Fibroblast of mammary gland (primary cell): ENCODE measurements at places on chromosomes 3 and 15.

DNA sequence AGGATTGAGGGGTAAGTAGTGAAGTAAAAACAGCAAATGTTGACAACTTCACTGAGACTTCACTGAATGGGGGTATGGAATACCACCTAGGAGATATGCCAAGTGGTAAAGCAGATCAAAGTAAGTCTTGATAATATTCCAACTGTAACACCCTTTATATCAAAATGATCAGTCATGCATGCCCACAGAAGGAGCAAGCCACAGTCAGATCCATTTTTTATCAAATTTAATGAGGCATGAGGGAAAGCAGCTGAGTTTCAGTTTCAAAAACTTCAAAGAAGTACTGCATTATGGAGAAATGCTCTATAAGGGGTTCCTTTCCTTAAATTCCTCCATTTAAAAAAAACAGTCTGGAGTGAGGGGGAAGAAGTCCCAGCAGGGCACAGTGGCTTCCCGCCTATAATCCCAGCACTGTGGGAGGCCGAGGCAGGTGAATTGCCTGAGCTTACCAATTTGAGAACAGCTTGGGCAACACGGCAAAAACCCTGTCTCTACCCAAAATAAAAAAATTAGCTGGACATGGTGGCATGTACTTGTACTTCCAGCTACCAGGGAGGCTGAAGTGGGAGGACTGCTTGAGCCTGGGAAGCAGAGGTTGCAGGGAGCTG lies 56.9 kb downstream of the TJP1 start:
- DNase-seq, result no peak

- no peak for DNase-seq
These were observed 152.9 kb upstream of the RBMS3 start for GRCh38 chr3:29128001-29128400.

GRCh38 chr3:60955034-60955433 lies 296.2 kb downstream of the FHIT start:
- no peak for DNase-seq

DNA sequence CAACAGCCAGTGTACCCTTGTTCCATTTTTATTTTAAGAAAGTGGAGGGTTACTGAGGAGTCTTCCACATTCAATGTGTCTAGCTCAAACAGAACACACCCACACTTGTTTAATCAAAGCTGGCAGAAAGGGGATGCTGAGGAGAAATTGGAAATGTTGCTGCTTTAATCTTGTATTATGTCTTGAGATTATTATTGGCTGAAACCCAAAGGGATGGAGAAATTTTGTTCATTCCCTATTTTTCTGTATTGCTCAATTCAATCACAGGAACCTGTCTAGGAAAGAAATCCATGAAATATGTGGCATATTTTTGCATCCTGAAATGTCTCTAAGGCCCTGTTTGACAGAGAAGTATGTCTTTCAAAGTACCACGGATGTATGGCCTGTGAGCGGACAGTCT lies 238.0 kb downstream of the MYRIP start:
- DNase-seq, result no peak

- DNase-seq, result no peak
These were observed 7.3 kb upstream of the SACM1L start for GRCh38 chr3:45681846-45682245.

- no peak for DNase-seq
These were observed 1.6 kb upstream of the CALML4 start for GRCh38 chr15:68206711-68207151.

GRCh38 chr3:56748663-56749231 lies 53.0 kb downstream of the ARHGEF3 start:
- no peak for DNase-seq

GRCh38 chr3:76565496-76566210 lies 474.2 kb upstream of the ROBO2 start:
- no peak for DNase-seq

DNA sequence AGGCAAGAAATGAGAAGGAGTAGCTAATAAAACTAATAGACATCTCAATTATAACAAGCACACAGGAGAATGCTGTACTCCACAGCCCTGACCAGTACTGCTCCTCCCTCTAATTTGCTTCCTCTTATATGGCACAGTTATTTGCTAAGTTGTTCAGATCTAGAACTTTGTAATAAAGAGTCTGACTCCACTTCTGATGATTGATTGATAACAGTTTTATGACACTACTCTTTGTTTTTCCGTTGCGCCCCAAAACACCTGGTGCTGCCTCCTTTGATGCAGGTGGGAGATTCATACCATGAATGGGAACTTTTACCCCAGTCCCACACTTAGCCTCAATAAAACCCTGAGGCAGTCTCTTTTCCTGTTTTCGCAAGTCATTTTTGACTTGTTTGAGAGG lies 777.7 kb downstream of the GBE1 start:
- DNase-seq, result no peak

DNA sequence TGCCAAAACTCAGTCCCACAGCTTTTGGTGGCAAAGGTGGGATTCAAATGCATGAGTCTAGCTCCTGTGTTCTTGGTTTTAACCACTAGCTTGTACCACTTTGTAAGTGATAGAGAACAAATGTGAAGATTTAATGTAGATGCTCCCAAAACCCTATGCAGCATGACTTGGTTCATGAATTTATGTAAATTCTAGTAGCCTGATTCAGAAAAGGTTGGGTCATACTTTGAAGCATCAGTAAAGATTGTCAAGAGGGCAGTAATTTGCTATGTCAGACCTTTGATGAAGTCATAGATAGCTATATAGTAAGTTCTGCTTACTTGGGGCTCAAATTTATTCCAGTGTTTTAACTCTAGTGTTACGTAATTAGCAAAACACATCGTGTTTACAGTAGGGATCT lies 75.6 kb downstream of the VPS8 start:
- no peak for DNase-seq

DNA sequence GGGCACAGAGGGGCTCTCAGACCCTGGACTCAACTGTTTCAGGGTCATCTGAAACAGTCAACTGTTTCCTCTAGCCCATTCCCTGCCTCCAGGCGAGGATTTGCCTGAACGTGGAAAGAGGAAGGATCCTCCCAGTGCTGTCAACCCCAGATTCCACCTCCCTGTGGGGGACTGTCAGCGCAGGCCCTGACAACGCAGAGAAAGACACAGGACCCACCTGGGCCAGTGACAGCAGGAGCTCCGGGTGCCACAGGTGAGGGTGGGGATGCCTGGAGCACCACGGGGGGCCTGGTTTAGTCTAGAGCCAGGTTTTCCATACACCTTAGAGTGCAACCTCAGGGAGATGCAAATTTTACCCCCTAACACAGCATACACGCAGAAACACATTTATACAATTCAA lies 19.5 kb upstream of the LAMP3 start:
- no peak for DNase-seq

- peak; percentile 58 for DNase-seq
These were observed 183.7 kb downstream of the DPH6 start for GRCh38 chr15:35362195-35362829.

- DNase-seq, result no peak
These were observed 12.2 kb upstream of the MYO5C start for GRCh38 chr15:52307847-52308246.

- DNase-seq, result peak; percentile 29
These were observed 18.8 kb upstream of the BCL6 start for GRCh38 chr3:187763850-187764648.

DNA sequence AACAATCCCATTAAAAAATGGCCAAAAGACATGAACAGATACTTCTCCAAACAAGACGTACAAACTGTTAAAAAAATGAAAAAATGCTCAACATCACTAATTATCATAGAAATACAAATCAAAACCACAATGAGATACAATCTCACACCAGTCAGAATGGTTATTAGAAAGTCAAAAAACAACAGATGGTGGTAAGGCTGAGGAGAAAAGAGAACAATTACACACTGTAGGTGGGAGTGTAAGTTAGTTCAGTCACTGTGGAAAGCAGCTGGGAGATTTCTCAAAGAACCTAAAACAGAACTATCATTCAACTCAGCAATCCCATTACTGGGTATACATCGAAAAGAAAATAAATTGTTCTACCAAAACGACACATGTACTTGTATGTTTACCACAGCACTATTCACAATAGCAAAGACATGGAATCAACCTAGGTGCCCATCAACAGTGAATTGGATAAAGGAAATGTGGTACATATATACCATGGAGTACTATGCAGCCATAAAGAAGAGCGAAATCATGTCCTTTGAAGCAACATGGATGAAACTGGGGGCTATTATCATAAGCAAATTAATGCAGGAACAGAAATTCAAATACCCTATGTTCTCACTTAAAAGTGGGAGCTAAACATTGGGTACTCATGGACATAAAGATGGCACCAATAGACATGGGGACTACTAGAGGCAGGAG lies 51.5 kb downstream of the MYO1E start:
- DNase-seq, result no peak

- DNase-seq, result peak; percentile 51
These were observed 15.1 kb upstream of the RFTN1 start for GRCh38 chr3:16528581-16528993.

- peak; percentile 95 for DNase-seq
These were observed at the start of gene TRIM59 for GRCh38 chr3:160449636-160450598. TSS of gene TRIM59 (minus strand) at chr3:160449786. CDS start at chr3:160439183, 10,603 bp downstream.

DNA sequence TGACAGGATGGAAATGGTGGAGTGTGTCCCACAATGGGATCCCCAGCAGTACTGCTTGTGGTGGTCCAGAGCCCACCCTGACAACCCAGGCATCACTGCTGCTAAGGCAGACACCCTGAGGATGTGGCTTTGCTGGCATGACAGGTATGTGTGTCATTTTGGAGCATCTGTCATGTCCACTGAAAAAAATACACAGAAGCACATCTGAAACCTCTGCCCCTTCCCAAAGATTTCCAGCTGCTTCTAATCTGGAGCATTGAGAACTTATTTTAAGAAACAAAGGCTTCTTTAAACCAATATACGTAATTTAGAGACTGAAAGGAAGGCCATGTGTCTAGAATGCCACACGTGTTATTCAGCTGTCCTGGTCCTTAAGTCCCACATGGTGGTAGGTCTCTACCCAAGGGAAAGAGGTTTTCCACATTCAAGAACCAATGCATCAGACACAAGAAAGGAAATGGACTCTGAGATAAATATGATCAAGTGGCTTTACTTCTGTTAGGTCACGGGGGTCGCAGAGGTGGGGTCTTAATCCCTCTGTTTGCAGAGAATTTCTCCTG lies 88.3 kb downstream of the PDZRN3 start:
- no peak for DNase-seq

DNA sequence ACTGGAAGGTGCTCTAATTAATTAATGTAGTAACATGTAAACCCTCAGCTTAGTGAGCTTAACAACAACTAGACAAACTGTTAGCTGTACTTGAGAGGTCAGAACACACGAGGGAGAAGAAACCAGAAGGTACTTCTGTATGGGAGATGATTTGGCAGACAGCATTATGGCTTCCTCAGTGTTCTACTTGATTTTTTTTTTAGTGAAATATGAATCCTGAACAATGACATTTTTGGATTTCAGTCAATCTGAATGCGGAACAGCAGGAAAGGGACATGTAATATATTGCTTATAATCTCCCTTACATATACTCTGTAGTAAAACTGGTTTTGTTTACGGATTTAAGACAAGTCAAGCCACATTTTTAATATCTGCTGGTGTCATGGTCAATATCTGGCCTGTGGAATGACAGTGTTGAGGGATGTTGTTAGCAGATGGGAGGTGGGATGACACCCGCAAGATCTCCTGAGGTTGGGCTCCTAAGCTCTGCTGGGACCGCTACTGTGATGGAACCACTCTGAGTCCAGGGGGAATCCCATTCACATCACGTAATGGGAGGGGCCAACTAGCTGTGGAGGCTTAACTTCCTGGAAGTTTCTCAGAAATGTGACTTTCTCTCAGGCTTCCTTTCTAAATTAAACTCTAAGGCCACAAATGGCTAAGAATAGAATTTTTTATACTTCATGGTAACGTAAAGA lies 18.7 kb downstream of the TNFAIP8L3 start:
- no peak for DNase-seq
